Left ventricle myocardium inferior (tissue), 1 donor: ENCODE measurements at places on chromosomes 4 and X. TPM values are rescaled to one million over a fixed set of nuclear protein-coding genes. Genes with fewer than 3 reads are reported as not detected.

DNA sequence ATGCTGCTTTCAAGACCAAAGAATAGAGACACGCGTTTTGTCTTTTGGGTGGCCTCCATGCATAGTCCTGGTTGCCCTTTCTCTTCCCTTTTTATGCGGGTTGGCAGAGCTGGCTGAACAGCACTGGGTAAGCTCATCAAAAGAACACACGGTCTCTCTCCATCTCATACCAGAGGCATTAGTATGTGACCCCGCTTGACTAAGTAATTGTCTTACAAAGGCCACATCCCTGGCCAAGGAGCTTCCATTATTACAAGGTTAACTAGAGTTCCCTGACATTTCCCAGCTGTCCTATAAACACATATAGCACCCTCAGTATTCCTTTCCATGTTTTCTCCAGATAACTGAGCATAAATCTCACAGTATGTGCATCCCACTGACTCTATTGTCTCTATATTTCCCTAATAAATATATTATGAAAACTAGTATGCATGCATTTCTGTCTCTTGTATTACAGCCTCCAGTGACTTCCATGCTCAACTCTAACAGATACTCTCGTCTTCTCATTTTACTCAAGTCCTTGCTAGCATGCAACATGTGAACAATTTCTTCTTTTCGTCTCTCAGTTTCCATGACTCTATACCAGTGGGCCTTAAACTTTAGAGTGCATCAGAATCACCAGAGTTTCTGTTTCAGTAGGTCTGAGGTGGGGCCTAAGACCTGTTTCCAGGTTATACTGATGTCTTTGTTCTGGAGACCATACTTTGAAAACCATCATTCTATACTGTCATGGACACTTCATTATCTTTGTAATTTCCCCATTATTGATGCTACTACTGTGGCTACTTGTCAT lies 247.7 kb upstream of the ARSJ start:
- DNase-seq: no peak

DNA sequence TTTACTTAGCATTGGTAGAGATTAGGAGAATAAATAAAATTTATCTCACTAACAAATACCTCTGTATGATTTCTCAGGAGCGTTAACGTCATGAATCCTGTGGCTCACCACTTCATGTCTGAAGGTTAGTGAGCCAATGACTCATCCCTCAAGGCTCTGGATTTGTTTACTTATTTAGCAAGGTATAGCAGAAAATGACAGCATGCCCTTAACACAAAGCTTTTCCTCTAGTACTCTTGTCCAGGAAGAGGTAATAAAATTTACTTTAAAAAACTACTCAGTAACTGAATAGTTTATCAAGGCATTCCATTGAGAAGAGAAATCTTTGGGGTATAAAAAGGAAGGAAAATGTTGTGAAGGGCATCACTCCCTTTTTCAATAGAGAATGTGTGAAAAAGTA lies 823.8 kb downstream of the CCSER1 start:
- DNase-seq: no peak

Gene PAGE4
- not detected for total RNA-seq

Gene ADAMTS3
- total RNA-seq: 0.60 TPM
